ENCODE measurements at places on chromosomes 2 and 18.

- DNase-seq = no peak
Observed at GRCh38 chr18:31633392-31634330, 42.0 kb downstream of the TTR start.

- no peak for DNase-seq
Observed at GRCh38 chr18:72612894-72613533, 68.9 kb upstream of the CBLN2 start.

DNA sequence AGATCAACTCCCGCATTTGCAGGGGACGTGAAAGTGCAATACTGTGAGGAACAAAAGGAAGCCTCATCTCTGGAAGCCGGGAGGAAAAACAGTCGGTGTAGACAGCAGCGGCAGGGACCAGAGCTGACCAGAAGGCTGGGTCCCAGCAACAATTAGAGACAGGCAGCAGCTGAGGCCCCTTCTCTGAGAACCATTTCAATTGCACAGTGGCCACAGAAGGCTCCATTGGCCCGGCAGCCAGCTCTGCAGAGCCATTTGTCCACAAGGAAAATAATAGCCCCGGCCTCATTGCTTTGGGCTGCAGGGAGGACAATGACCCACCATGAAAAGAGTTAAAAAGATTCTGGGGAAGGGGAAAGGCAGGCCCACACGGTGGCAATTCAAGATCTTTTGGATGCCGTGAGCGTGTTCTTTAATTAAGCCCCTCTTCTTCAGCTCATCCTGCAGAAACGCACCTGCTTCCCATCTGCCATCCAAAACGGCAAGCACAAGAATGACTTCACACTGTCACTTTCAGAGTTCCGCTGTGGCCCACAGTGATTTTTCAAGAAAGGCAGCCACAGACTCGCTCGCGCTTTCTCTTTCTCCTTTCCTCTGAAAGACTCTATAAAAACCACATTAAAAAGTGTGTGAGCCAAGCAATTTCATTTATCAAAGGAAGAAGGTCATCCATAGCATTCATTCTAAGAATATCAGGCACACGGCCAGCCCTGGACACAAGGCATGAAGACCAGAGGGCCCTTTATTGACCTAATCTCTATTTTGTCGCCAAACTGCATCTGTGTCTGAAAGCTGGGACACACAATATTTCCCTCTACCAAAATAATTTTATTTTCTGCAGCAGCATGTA is 293.6 kb downstream of the SOX11 start:
- DNase-seq = no peak

DNA sequence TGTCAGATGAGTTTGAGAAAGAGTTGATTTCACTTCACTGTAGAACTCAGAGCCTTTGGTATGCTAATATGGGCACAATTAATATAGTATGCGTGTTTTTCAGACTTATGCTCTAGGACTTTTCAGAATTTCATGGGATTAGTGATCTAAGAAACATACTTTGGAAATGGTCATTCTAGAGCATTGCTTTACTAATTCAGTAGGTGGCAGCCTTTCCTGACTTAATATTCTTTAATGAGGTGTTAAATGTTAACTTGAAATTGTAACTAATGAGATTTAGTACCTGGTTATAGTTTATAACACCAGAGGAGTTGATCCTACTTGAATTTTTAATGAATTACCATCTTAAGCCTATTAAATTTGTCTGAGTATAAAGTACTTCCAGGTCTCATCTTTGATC is 28.4 kb downstream of the ACTR2 start:
- no peak for DNase-seq

DNA sequence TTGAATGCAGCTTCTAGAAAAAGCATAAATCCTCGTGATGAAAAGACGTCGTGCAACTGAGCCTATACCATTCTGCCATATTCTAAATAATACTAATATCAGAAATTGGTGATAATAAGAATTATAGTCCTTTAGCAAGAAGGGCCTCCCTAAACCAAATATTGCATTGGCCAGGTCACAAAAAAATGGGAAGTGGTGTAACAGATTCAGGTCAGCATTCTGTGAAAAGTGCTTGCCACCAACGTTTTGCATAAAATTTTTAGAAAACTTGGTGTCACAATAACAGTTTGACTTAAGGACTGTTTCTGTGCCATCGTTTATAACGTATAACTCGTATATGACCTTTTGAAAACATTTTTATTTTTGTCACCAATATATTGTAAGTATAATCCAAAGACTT is 603.6 kb downstream of the CPS1 start:
- DNase-seq = no peak

- peak; percentile 77 for DNase-seq
Observed at GRCh38 chr2:102141011-102141943, 1.3 kb upstream of the IL1R1 start.
